ENCODE measurements at places on chromosomes 3 and 15. TPM values are rescaled to one million over a fixed set of nuclear protein-coding genes. Genes with fewer than 3 reads are reported as not detected.

The IL5RA gene
- total RNA-seq, result not detected

The NPRL2 gene
- 12.5 TPM for total RNA-seq

The ADCY5 gene
- 0.57 TPM for total RNA-seq

The THPO gene
- total RNA-seq, result 0.07 TPM

The MYRIP gene
- total RNA-seq, result not detected

The VEPH1 gene
- total RNA-seq, result 0.31 TPM

The TNNC1 gene
- 1.7 TPM for total RNA-seq

The CNTN4 gene
- not detected for total RNA-seq

The INSYN1 gene
- total RNA-seq, result 1.9 TPM

The PRR20G gene
- 0.80 TPM for total RNA-seq

The TRIM42 gene
- not detected for total RNA-seq

The CCR8 gene
- not detected for total RNA-seq

The LNP1 gene
- 1.3 TPM for total RNA-seq

All from A549 treated with GW870086 at 1 μM for 4 hours (cell line).